ENCODE measurements at places on chromosomes 4 and X.
A peak's percentile ranks its signal among the peaks of the same experiment; 100 is the strongest.

GRCh38 chrX:10447564-10448214, 172.7 kb downstream of the MID1 start:
- DNase-seq, result no peak

GRCh38 chr4:96383349-96383748, 543.5 kb downstream of the PDHA2 start:
- DNase-seq, result no peak

DNA sequence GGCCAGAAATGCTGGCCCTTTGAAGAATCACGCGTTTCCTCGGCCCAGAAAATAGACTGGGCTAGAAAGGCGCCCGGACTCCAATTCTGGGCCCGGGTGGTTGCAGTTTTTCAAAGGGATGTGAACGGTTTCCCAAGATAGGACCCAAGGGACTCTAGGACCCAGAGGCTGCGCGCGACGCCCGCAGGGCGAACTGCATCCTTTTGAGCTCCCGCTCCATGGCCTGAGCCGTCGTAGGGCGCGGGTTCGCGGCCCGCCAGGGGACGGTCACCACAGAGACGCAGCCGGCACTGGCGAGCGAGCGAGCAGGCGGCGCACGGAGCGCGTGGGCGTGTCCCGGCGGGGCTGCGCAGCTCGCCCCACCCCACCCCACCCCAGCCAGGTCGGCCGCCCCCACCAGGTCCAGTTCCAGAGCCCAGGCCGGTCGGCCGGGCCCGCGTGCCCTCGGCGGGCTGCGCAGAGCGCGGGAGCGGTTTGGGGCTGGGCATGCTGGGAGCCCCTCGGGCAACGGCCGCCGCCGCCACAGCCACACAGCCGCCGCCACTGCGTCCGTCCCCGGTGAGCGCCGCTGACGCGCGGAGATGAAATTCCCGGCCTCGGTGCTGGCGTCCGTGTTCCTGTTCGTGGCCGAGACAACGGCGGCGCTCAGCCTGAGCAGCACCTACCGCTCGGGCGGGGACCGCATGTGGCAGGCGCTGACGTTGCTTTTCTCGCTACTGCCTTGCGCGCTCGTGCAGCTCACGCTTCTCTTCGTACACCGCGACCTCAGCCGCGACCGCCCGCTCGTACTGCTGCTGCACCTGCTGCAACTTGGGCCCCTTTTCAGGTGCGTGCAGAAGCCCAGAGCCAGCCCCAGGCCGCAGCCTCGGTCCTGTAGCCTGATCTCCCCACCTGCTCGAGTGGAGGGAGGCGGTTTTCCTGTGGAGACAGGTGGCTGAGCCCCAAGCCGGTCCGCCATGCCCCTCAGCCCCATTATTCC, at the start of gene XK:
Gene XK (plus strand): TSS at position 411 of the 979 bp plus-strand sequence. CDS start 171 bp downstream, at position 582.
- DNase-seq, result peak; percentile 23

- DNase-seq, result no peak
Measured at GRCh38 chr4:128334256-128334655, 46.6 kb upstream of the PGRMC2 start.

GRCh38 chr4:61805227-61805626, 605.1 kb downstream of the ADGRL3 start:
- DNase-seq, result no peak

GRCh38 chr4:3340700-3341083, 47.9 kb downstream of the RGS12 start:
- DNase-seq, result no peak

DNA sequence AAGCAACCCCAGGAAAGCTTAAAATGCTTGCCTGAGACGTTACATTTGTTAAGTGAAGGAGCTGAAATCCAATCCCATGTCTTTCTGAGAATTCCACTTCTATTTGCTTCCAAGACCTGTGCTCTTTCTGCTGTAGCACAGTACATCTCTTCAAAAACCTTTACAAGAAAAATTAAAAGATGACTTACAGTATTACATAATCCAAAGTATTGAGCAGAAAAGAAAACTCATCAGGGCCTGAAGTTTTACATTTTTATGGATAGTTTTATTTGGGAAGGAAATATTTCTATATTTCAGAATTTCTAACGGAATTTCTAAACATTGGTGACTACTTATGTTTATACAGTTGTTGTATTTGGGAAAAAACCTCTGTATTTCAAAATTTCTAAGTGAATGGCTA, 276.3 kb downstream of the TENM3 start:
- DNase-seq, result no peak

DNA sequence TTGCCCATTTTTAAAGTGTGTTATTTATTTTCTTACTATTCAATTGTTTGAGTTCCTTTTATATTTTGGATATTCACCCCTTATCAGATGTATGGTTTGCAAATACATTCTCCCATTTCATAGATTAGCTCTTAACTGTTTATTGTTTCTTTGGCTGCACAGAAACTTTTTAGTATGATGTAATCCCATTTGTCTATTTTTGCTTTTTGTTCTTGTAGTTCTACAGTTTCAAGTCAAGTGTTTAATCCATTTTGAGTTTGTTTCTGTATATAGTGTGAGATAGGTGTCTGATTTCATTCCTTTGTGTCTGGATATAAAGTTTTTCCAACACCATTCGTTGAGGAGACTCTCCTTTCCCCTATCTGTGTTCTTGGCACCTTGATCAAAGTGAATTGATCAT, 97.4 kb upstream of the CAMK2D start:
- DNase-seq, result no peak

GRCh38 chr4:39410415-39410814, 3.7 kb downstream of the KLB start:
- DNase-seq, result peak; percentile 3

GRCh38 chr4:156073976-156074375, 120.3 kb upstream of the CTSO start:
- DNase-seq, result no peak

- no peak for DNase-seq
Measured at GRCh38 chr4:177419434-177419833, 22.8 kb downstream of the AGA start.

GRCh38 chr4:92339676-92340075, 35.9 kb downstream of the GRID2 start:
- DNase-seq, result no peak

DNA sequence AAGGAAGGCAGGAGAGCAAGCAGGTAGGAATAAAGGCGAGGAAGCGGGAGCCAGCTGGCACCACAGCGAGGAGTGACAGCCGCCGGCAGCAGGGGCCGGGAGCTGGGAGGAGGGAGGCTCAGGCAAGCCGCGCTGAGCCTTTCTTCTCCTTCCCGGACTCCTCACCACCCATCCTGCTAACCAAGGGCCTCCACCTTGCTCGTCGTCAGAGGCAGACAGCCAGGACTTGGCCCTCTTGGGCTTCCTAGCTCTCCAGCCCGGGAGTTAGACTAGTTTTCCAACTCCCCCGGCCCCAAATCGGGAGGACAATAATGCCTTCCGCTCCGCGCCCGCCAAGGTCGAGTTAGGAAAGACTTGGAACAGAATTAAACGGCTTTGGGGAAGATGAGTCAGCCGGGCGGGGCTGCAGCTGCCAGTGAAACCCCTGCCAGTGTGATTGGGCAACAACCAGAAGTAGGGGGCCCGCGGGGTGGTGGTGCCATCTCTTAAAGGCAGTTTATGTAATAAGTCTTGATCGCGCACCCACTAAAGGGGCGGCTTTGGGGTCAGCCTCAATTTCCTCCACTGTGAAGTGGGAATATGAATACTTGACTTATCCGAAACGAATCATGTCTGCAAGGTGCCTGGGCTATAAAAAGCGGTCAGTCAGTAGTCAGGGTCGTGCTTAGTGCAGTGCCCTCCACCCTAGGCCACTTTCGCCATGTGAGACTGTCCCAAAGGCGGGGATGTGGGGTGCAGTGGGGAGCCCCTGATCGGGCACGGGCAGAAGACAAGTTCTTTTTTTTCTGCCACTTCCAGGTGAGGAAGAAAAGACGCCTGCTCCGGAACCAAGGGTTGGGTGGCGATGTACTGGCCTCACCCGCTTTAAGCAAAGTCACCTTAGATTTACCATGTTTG, 6.7 kb upstream of the HSD17B10 start:
- peak; percentile 12 for DNase-seq

DNA sequence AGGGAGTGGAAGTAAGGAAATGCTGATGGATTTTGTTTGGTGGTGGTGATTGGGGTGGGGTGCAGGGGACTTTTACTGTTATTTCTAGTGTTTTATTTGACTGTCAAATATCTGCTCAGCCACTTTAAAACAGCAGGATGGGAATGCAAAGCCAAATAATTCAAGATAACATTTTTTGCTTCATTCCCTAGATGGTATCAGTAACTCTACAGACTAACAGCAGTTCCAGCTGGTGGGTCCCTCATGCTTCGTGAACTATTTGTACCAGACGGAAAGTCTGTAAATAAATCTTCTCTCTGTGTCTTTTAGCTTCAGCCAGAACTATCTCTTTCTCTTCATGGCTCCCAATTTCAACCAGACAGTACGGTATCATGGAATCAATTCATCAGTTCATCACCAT, 27.5 kb downstream of the GPR143 start:
- no peak for DNase-seq

DNA sequence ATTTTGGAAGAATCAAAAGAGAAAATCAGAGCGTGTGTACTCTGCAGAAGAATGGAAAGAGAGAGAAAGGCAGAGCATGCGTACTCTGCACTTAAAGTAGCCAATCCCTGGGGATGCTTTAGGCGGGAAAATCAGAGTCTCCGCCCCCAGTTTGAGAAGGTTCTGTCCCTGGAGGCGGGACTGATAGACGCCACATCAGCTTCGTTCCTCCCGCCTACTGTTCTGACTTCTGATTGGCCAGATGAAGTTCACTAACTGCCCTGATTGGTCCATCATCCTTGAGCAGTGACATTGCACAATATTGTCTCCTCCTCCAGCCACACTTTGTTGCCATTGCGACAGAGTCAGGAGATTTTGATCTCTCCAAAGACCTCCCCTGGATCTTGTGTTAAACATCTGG, 23.8 kb downstream of the SSX1 start:
- no peak for DNase-seq

- DNase-seq, result peak; percentile 59
Measured at GRCh38 chr4:184282251-184282713, 64.6 kb upstream of the ENPP6 start.

GRCh38 chrX:44223150-44223549, 120.3 kb downstream of the EFHC2 start:
- no peak for DNase-seq

DNA sequence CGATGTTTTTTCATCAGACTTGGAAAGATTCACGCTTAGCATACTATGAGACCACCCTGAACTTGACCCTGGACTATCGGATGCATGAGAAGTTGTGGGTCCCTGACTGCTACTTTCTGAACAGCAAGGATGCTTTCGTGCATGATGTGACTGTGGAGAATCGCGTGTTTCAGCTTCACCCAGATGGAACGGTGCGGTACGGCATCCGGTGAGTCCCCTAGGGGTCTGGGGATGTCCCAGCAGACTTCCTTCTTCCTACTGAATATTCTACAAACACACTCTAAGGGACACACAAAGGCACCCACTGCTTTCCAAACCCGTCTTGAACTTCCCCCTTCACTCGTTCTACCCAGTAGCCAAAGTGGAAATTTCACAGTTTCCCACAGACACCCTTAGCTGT, 9.3 kb downstream of the GABRQ start:
- DNase-seq, result no peak

DNA sequence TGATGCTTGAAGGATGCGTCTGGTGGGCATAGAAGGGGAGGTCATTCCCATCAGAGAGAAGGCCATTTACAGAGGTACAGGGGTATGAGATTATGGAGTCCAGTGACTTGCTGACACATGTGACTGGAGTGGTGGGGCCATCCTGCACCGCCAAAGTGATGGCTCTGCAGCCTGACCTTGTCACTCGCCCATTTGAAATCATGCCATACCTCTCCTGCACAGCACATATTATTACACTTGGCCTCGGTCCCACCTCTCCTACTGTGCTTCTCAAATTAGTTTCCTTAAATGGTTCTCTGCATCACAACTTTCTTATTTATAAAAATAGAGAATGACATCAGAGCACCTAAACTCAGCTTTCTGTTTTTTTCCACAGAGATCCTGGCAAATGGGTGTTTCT, 60.7 kb upstream of the HAND2 start:
- DNase-seq, result no peak

DNA sequence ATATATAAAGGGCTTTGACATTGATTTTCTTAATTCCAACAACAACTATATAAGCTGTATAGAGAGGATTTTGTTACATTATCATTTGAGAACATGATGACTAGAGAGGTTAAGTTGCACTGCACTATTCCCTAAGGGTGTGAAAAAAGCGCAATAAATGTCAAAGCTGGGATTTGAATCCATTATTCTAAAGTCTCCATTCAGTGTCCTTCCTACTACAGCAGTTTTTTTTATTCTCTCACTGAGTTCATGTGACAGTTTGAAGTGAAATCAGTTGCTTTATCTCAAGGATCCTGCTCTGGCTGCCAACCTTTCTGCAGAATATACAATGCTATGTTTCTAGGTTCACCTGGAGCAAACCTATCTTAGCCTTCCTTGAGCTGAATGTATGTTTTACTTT, 177.5 kb downstream of the ANKRD50 start:
- no peak for DNase-seq

GRCh38 chr4:64584981-64585557, 175.8 kb upstream of the TECRL start:
- DNase-seq, result peak; percentile 7

- DNase-seq, result no peak
Measured at GRCh38 chrX:39873117-39873516, 224.6 kb downstream of the BCOR start.

- DNase-seq, result no peak
Measured at GRCh38 chr4:147714575-147715401, 17.1 kb upstream of the ARHGAP10 start.

GRCh38 chr4:176534566-176534965, 214.8 kb downstream of the SPCS3 start:
- no peak for DNase-seq

DNA sequence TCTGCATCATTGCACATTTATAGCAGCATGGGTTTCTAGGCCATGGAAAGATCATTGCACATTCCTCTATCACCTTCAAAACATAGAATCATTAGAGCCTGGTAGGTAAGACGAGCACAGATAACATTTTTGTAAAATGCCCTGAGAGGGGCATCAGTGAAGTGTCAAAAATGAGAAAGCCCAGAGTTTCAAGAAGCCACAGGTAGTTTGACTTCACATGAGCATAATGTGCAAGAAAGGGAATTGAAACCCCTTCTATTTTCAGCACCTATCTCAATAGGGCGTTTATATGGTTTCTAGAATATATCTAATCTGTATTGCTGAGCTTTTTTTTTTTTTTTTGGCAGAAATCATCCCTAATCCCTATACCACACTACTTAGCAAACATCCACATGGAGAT, 2441.7 kb downstream of the ARAP2 start:
- DNase-seq, result no peak

GRCh38 chrX:68534691-68535090, 35.8 kb downstream of the YIPF6 start:
- no peak for DNase-seq
